ENCODE measurements at places on chromosomes 1 and 21.

DNA sequence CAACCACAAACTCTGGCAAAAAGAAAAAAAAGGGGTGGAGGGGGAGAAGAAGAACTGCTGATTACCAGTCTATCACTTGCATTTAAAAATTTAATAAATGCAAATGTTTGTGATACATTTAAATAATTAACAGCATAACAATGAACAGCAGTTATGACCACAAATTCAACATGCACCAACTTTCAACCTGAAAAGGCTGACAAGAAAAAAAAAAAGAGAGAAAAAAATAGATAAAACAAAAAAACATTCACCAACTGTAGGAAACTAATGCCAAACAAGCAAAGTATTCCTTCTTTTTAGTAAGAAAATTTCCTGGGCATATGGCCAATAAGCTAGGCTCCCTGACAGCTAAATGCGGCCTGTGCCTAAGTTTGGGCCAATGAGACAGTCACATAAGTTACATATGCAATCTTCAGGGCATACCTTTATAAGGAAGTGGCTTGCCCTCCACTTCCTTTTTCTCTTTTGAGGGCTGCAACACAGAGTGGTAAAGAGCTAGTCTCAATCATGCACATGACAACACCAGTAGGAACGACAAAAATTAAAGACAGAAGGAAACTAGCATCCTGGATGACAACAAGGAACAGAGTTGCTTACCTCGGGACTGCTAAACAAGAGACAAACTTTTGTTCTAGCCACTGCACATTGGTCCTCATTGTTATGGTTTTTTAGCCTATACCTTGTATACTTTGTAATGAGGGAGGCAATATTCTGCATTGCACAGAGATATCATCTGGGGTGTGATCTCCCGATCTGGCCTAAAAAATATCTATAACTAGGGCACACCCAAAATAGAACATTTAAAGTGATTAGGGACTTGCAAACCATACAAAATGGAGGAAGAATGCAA, 24.2 kb upstream of the PHTF1 start:
- DNase-seq: peak; percentile 80

- DNase-seq: no peak
Measured at GRCh38 chr1:94602316-94602715, 60.8 kb upstream of the F3 start.

DNA sequence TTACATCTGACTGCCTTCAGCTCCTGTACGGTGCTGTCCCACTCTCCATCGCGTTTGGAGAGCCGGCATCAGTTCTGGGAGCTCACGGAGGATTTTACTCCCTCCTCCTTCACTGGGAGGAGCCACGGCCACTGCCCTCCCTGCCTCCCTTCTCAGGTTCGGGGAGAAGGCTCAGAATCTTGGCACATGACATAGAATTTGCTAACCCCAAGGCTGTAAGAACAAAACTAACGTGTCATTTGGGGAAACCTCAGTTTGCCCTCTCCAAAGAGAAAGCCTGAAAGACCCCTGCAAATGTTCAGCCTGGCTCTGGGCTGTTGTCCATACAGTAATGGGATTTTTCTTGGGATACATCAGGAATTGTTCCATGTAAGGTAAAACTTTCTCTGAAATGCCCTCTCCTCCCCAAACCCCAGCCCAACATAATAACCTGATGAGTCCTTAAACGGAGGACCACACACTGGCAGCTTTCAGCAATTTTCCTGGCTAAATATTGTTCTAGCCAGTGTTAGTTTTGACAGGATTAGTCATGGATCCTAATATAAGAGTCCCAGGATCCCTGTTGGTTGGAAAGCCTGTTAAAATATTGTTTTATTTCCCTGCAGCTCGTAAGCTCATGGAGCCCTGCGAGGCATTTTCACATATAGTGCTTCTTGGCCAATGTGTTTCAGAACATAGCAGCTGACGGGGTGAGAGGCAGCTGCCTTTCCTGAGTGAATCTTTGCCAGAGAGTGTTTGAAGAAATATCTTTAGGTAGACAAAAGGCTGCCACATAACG, 98.8 kb downstream of the RHOU start:
- no peak for DNase-seq

DNA sequence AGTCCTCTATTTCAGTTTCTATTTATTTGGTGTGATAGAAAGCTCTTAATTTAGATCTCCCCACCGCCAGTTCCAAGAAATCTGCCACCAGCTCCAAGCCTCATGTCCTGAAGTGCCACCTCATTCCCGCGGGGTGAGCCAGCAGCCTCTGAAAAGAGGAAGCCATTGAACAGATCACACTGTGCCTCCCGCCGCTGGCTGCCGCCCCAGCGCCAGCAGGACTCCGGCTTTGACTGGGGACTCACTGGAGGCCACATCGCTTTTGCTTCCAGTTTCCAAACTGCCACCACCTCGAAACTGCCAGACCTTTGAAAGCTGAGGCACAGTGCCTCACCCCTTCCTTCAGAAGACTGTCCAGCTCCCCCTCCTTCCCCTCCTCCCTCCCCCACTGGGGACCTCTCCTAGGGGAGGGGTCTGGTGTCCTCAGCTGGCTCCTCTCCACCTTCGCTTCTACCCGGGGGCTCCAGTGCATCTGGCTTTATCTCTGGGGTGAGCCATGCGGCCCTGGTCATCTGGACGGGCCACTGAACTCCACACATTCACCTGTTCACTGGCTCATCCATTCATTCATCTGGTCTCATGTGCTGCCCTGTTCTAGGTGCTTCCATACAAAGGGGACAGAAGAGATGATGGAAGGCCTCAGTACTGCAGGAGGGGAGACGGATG, 58.9 kb downstream of the VPS26C start:
- DNase-seq: no peak

DNA sequence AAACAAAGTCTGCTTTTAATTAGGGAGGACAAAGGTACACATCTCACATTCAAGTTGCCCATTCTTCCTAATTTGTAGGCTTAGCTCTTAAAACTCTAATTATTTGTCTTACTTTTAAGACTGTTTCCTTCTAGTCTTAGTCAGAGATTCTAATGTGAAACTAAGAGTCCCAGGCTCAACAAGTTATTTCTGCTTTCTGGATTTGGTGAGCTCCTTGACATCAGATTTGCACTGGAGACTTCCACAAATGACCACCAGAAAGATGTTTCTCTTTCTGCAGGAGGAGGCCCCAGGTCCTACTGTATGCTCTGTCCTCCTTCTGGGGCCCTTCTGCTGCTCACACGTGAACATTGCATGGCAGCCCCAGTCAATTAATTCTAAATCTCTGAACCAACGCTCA, 194.2 kb upstream of the JUN start:
- DNase-seq: no peak

DNA sequence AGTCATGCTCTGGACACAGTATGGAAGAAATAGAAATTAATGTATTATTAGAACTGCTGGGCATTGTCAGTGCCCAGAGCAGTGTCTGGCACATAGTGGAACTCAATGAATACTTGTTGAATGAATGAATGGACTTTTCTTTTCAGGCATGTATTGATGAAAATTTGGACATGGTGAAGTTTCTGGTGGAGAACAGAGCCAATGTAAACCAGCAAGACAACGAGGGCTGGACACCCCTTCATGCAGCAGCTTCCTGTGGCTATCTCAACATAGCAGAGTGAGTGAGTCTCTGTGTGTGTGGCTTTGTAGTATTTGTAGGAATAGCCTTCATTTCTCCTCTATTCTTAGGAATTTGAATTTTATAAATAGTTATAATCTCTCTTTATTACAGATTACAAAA, 68.1 kb downstream of the PPP1R12B start:
- DNase-seq: peak; percentile 25

- no peak for DNase-seq
Measured at GRCh38 chr1:6730880-6731279, 29.3 kb upstream of the DNAJC11 start.

- no peak for DNase-seq
Measured at GRCh38 chr1:152888126-152888525, 10.0 kb downstream of the SMCP start.

GRCh38 chr1:204524986-204525385, 8.8 kb downstream of the MDM4 start:
- no peak for DNase-seq

- no peak for DNase-seq
Measured at GRCh38 chr1:28480308-28480707, 25.5 kb upstream of the RCC1 start.

DNA sequence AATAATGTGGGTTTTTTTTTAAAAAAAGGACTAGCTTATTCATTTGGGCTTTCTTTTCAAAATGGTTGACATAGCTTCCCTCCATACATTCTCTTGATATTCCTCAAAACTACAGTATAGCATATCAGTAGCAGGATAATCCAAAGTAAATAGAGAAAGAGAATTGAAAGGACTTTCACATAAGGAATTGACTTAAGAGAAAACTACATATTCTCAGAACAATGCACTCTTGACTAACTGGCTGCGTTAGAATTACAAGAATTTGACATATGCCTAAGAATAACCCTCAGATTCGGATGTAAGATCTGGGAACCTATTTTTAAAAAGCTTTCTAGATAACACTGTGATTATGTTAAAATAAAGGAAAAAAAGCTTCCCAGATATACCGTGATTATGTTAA, 3.1 kb downstream of the PRKAB2 start:
- DNase-seq: peak; percentile 50

GRCh38 chr1:37673920-37674319, 18.4 kb upstream of the CDCA8 start:
- no peak for DNase-seq

DNA sequence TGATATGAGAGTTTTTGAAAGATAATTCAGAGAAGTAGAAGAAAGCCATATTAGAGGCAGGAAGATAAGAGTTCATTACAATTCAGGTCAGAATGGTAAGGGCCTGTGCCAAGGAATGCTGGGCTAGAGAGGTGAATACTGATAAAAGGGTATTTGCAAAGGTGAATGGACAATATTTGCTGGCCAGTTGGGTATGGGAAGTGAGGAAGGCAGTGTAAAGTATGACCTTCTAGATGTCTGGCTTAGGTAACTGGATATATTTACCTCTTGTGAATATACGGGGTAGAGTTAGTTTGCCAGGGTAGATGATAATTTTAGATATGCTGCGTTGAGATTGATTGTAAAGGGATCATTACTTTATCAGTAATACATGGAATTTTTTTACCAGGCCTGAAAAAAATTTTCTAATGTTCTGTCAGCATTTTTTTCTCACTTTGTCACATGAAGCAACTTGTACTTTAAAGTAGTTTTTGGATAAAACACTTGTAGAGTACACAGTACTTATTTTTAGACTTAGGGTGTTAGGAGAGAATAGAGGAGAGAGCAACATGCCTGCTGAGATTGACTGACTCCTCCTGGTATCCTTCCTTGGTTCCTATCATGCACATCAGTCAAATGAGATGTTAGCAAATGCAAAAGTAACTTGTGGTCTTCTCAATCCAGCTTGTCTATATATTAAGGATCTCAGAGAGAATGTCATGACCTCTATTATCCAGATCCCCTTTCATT, 14.1 kb downstream of the RTCA start:
- DNase-seq: no peak

- no peak for DNase-seq
Measured at GRCh38 chr1:93502571-93502970, 54.7 kb downstream of the FNBP1L start.

GRCh38 chr1:94160811-94161210, 39.9 kb upstream of the ABCA4 start:
- peak; percentile 57 for DNase-seq

- no peak for DNase-seq
Measured at GRCh38 chr1:201347498-201348210, 29.8 kb downstream of the TNNT2 start.

DNA sequence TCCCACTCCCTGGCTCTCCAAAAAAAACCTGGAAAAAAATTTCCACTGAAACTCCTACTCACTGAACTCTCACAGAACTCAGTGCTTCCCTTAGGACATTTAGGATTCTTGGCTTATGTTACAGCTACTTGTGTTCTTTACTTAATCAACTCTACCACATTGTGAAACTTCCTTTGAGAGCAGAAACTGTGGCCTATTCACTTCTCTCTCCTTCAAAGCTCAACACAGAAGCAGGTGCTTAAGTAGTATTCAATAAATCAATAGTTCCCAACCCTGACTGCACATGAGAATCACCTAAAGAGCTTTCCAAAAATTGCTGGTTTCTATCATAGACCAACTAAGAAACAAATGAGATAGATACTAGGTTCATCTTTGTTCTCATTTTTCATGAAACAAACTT, 67.9 kb upstream of the DMRTA2 start:
- peak; percentile 7 for DNase-seq

GRCh38 chr1:24751833-24752232, 6.6 kb downstream of the CLIC4 start:
- DNase-seq: no peak

DNA sequence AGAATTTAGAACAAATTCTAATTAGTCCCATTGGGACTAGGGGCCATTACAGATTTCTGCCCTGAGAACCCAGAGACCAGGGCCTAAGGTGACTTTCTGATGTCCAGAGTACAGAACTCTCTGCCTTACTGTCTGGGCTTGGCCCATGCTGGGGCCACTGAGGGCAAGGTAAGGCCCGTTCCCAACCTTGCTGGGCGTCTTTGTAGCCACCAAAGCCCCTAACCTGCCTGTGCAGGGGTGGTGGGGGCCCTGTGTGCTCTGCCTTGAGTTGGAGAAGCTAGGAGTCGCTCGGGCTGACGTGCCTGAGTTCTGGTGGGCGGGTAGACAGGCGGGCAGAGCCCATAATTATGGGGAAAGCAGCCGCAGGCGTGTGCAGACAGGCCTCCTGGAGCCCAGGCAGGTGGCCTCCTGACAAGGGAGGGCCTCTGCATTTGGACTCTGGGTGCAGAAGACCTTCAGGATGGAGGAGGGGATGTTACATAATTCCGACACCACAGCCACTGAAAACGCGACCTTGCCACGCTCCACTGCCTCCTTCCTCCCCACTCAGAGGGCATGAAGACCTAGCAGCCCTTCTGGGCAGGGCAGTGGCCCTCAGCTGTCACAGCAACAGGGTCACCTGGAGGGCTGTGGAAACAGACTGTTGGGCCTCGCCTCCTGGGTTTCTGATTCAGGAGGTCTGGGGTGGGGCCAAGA, 239.9 kb upstream of the TMEM51 start:
- no peak for DNase-seq

DNA sequence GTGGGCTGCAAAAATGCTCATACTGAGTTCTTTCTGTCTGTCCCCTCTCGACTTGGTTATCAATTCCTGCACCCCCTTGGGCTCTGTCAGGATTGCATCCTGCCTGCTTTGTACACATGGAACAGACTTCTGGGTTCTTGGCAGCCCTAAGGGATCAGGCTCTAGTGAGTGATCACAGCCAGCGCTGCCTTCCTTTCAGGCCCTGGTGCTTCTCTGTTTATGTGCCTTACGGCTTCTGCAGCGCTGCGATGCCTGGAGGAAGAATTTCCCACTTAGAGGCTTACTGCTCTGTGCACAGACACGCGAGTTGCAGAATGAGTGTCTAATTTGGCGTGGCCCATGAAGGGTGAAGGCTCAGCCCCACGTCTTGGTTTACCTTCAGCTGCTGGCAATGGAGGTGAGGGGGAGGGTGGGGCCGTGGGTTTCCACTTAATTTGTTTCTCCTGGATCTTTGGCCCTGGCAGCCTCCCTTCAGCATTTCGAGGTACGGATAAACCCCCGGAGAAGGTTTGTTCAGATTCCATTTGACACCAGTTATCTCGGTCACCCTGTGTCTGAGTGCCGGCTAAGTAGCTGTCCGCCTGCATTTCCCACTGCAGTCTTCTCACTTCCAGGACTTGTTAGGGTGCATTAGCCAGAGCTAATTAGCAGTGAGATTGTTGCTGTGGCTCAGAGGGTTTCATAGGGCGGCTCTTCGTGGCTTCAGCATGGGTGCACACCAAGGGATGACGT, 227.3 kb downstream of the DYRK1A start:
- no peak for DNase-seq

- no peak for DNase-seq
Measured at GRCh38 chr1:170776777-170777176, 112.8 kb downstream of the PRRX1 start.

- no peak for DNase-seq
Measured at GRCh38 chr1:234858722-234859121, 248.7 kb upstream of the IRF2BP2 start.

GRCh38 chr21:42632336-42632751, 21.1 kb upstream of the PDE9A start:
- no peak for DNase-seq
